ENCODE measurements at places on chromosomes 3 and 15. TPM values are rescaled to one million over a fixed set of nuclear protein-coding genes. Genes with fewer than 3 reads are reported as not detected.

TP53BP1 gene
- 53.5 TPM for total RNA-seq

EXD1 gene
- total RNA-seq: 0.37 TPM

SGO1 gene
- 12.2 TPM for total RNA-seq

SEMA4B gene
- 38.6 TPM for total RNA-seq

EPHB3 gene
- total RNA-seq: 4.0 TPM

ADCY5 gene
- not detected for total RNA-seq

HIGD1A gene
- total RNA-seq: 140 TPM

FAM43A gene
- 1.3 TPM for total RNA-seq

CCNDBP1 gene
- 50.4 TPM for total RNA-seq

SLC38A3 gene
- not detected for total RNA-seq

UROC1 gene
- total RNA-seq: not detected

SLCO3A1 gene
- total RNA-seq: 11.9 TPM

GXYLT2 gene
- 4.1 TPM for total RNA-seq

KBTBD12 gene
- not detected for total RNA-seq

IL17RB gene
- total RNA-seq: 0.42 TPM

ITIH1 gene
- total RNA-seq: not detected

ITGA11 gene
- total RNA-seq: not detected

TMEM266 gene
- total RNA-seq: not detected

Measured in MCF 10A (cell line).